Stimulated activated CD4-positive, alpha-beta T cell treated with anti-CD3 and anti-CD28 coated beads, Interleukin-1b, Interleukin-23, amount 100 ng/mL, for 1 hour (primary cell): ENCODE measurements at places on chromosomes 5 and 9.
A peak's percentile ranks its signal among the peaks of the same experiment; 100 is the strongest.

GRCh38 chr5:75465480-75465879 is 45.9 kb downstream of the CERT1 start:
- no peak for DNase-seq

GRCh38 chr5:138029944-138030343 is 2.9 kb downstream of the FAM13B start:
- DNase-seq = no peak

GRCh38 chr9:115992834-115993233 is 160.8 kb upstream of the PAPPA start:
- no peak for DNase-seq

- no peak for DNase-seq
These were observed 269.4 kb upstream of the POU5F2 start for GRCh38 chr5:94010814-94011213.

DNA sequence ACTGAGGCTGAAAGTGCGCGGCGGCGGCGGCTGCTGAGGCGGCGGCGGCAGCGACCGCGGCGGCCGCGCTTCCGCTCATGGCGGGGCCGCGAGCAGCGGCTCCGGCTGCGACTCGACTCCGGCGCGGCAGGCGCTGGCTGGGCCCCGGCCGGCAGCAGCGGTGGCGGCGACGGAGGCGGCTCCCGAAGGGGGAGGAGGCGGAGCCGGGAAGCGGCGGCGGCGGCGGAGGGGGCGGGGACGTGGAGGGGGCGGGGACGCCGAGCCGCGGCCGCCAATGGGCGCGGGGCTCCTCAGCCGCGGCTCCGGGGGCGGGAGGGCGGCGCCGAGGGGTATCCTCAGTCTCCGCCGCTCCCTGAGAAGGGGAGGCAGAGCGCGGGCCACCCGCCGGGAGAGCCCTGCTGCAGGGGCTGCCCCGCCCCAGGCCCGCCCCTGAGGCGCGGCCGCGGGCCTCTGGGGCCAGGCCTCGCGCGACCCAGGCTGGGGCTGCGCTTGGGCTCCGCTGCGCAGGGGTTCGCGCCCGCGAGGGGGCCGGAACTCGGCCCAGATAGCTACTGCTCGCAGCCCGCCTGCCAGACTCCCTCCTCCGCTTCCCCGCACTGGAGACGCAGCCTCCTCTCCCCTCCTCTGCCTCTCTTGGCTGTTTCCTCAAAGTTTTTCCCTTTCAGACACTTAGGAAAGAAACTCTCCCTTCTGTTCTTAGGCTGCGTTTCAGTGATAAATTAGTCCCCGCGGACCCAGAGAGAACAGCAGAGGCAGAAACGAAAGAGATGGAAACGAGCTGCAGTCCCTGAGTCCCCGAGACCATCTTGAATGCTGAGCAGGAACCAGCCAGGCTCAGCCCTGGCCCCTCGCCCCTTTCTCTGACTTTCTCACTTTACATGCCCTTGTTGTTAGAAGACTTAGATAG is 85.0 kb upstream of the MELK start:
- DNase-seq = peak; percentile 86

GRCh38 chr5:77181173-77181572 is 29.3 kb upstream of the PDE8B start:
- no peak for DNase-seq

GRCh38 chr5:82306151-82306550 is 28.0 kb upstream of the RPS23 start:
- no peak for DNase-seq

GRCh38 chr9:22136461-22137096 is 127.5 kb upstream of the CDKN2B start:
- no peak for DNase-seq

DNA sequence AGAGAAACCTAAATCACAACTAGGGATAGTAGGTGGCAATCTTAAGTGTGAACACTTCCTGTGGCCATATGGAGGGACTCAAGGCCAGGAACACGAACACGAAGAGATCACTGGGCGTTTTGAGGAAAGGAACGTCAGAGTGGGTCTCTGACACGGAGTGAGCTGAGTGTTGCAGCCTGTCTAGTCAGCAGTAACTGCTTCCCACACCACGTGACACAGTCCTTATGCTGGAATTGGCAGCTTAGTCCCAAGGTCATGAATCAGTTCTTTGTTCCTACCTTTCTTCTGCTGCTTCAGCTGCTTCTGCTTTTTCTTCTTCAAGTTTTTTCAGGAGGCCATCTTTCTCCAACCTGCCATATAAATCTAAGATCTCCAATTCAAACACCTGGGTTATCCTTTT is 18.2 kb downstream of the SPACA9 start:
- no peak for DNase-seq

DNA sequence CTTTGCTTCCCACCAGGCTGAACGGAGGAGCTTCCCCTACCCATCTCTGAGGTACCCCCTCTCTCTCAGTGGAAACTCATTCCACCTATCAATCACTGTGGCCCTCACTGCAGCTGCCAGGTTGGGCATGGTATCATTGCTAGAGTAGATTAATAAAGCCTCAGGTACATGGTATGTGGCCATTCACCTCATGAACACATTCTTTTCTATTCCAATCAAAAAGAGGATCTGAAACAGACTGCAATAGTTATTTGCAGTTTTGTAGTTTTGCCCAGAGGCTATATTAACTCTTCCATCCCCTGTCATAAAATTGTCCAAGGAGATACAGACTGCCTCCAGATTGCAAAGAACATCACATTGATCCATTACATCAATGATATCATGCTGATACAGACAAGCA is 85.8 kb upstream of the MVB12B start:
- no peak for DNase-seq

DNA sequence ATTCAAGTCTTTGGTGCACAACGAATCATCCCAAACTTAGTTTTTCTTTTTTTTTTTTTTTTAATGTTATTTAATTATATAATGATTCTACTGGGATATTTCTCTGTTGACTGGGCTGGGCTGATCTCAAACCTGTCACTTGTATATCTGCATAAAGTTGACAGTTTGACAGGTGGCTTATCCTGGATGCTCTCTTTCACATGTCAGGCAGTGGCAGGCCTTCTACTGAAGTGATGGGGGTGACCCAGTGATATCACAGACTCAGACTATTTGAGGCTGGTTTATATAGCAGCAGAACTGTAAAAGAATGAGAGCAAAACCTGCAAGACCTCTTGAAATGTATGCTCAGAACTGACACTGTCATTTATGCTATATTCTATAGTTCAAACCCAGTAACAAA is 1813.5 kb upstream of the CDH6 start:
- no peak for DNase-seq

DNA sequence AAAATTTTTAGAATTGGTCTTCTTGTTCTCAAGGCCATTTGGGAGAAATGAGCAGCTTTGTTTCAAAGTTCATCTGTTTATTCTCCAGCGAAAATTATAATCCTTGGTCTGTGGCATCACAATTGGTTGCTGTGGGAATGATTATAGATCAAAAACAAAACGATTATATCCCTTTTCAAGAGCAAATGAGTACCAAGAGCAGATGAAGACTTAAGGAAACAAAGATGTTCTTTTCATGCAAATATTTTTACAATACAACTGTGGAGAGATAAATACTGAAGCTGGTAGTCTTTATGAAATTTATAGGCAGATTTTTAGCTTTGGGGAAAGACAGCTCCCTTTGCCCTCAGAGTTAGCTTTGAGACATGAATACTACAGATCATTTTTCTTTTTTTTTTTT is 620.8 kb upstream of the DMAC1 start:
- DNase-seq = no peak

GRCh38 chr9:1881708-1882295 is 133.3 kb upstream of the SMARCA2 start:
- no peak for DNase-seq

DNA sequence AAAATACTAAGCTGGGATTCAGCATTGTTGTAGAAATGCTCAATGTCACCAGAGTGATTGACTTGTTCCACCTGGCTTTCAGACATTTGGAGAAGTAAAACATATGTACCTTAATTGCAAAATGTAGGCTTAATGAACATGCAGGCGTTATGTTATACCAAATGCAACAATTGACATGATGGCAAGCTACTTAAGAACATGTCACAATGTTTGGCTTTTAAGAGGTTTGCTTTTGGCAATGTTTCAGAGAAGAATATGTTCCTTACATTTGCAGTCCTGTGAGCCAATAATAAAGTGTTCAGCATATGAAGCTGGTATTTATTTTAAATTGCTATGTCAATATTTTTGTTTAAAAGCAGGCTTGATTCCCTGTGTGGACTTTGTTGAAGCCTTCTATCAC is 111.7 kb upstream of the NUDT12 start:
- DNase-seq = no peak

DNA sequence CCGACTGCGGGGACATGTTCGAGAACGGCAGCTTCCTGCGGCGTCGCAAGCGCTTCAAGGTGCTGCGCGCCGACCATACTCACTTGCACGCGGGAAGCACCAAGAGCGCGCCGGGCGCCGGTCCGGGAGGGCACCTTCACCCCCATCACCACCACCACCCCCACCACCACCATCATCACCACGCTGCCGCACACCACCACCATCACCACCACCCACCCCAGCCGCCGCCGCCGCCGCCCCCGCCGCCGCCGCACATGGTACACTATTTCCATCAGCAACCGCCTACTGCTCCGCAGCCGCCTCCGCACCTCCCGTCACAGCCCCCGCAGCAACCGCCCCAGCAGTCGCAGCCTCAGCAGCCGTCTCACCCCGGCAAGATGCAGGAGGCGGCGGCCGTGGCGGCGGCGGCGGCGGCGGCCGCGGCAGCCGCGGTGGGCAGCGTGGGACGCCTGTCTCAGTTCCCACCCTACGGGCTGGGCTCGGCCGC is 514 bp downstream of the FOXB2 start:
- no peak for DNase-seq

GRCh38 chr9:131633491-131634031 is 88.2 kb downstream of the PRRT1B start:
- DNase-seq = no peak

- no peak for DNase-seq
These were observed 597 bp downstream of the SLC31A1 start for GRCh38 chr9:113221800-113222481.

- DNase-seq = no peak
These were observed at the start of gene RNF183 for GRCh38 chr9:113302792-113303418. Gene RNF183 (minus strand): TSS chr9:113303376. CDS start chr9:113298184, 5,192 bp downstream.

GRCh38 chr9:107711542-107711941 is 222.0 kb upstream of the KLF4 start:
- no peak for DNase-seq
